Activated T-cell treated with anti-CD3 and anti-CD28 coated beads, Interleukin-2, amount 50 U/mL, for 72 hours (primary cell): ENCODE measurements at places on chromosomes 7 and 10. TPM values are rescaled to one million over a fixed set of nuclear protein-coding genes. Genes with fewer than 3 reads are reported as not detected.

GRCh38 chr10:43878386-43878785 lies 229.7 kb upstream of the ZNF32 start:
- H3K27ac ChIP-seq = no peak overlapping the region
- H3K36me3 ChIP-seq = no peaks in the 10 kb centered on the region
- H3K4me3 ChIP-seq = no peak overlapping the region

GRCh38 chr7:55148571-55148970 lies 129.8 kb downstream of the EGFR start:
- peaks cover 13% of the 10 kb centered on the region for H3K27me3 ChIP-seq
- no peak overlapping the region for H3K4me3 ChIP-seq
- H3K4me1 ChIP-seq = no peaks in the 10 kb centered on the region
- H3K36me3 ChIP-seq = no peaks in the 10 kb centered on the region

DNA sequence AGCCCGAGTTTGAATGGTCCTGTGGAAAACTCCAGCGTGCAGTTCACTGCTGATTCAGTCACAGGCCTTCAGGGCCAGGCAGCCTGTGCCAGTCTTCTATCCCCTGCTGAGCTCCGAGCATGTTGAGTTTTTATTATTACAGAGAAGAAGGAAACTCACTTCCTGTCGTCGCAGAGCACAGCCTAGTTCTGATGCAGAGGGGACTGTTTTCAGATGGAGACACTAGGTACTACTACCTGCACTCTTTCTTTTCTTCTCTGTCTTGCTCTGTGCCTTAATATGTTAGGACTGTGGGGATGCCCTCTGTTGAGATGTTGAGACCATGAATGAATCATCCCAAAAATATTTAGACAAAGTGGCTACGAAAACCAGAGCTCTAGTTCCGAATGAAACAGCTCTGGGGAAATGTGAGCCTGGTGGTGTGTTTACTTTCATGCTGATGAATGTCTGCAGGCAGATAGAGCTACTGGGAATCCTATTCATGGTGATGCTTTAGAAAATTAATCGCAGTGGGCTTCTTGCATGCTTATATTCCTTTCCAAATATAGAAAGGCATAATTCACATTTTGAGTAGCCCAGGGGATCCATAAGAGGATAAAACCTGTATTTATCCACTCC lies 29.6 kb downstream of the CASP7 start:
- DNase-seq = no peak
- no peaks in the 10 kb centered on the region for H3K36me3 ChIP-seq
- no peaks in the 10 kb centered on the region for H3K27me3 ChIP-seq

DNA sequence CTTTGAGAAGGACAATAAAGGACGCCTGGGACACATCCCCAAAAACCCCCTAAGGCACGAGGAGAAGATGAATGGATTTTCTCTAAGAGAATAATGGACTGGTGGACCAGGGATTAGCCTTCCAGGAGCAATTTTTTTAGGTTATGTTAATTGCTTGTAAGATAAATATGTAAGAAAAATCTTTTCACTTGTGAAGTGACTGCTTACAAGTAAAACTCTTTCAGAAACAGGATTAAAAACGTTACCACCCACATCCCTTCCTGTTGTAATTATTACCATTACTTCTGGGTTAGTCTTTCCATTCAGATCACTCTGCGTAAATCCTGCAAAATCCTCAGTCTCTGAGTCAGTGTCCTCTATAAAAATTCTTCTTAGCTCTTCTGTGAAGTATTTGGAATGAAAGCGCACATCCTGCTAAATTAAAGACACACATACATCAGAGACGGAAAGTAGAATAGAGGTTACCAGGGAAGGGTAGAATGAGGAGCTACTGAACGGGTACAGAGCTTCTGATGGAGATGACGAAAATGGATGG lies 34.3 kb downstream of the CDCA7L start:
- H3K4me1 ChIP-seq = no peaks in the 10 kb centered on the region
- no peak overlapping the region for H3K4me3 ChIP-seq
- no peaks in the 10 kb centered on the region for H3K27me3 ChIP-seq
- DNase-seq = no peak
- H3K36me3 ChIP-seq = peaks cover 20% of the 10 kb centered on the region

DNA sequence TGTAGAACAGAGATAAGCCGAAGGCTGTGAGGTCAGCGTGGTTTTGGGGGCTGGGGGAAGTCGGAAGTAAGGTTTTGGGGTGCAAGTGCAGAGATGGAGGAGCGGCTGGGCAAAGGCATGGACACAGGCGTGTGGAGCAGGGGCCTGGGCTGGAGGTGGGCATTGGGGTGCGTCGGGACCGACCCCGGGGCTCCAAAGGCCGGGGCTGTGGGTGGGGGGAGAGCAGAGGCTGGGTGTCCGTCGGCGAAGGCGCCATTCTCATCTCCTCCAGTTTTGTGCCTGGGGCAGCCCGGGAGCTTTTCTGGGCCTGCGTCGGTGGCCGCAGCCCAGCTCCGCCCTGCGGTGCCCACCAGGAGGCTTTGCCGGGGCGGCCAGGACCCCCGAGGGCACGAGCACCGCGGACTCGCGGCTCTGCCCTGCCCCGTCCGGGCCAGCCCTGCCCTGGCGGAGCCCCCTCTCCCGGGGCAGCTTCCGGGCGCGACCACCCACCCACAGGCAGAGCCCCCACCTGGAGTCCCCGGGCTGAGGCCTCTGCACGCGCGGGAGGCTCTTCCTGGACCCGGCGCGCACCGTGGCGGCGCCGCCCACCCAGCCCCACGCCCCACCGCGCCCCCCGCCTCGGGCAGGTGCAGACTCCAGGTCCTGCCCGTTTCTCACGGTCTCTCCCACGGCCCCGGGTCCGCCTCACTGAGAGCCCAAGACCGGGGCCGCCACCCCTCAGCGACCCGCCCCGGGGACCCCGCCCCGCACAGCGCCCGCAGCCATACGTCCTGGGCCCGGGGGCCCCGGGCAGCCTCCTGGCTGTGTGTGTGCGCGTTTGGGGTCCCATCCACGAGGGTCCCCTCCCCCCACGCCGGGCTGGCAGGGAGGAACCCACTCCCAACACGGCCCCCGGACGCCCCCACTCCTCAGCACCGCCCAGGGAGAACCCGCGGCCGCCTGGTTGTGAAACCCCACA lies 7.7 kb upstream of the SCART1 start:
- no peak for DNase-seq
- H3K27ac ChIP-seq = no peak overlapping the region
- peaks cover 17% of the 10 kb centered on the region for H3K4me1 ChIP-seq
- H3K27me3 ChIP-seq = no peaks in the 10 kb centered on the region

CPEB3 gene
- 2.2 TPM for total RNA-seq

RBP3 gene
- not detected for total RNA-seq

AOAH gene
- 18.8 TPM for total RNA-seq

TEX36 gene
- total RNA-seq = not detected

NET1 gene
- total RNA-seq = 22.2 TPM
